Stimulated activated CD4-positive, alpha-beta T cell treated with anti-CD3 and anti-CD28 coated beads, TNF-alpha, amount 100 ng/mL, for 48 hours (primary cell): ENCODE measurements at places on chromosomes 5 and 9.

- DNase-seq = no peak
Observed at GRCh38 chr5:10987276-10987924, 226.4 kb upstream of the DAP start.

- DNase-seq = no peak
Observed at GRCh38 chr5:136200130-136200529, 7.2 kb upstream of the SMIM32 start.

DNA sequence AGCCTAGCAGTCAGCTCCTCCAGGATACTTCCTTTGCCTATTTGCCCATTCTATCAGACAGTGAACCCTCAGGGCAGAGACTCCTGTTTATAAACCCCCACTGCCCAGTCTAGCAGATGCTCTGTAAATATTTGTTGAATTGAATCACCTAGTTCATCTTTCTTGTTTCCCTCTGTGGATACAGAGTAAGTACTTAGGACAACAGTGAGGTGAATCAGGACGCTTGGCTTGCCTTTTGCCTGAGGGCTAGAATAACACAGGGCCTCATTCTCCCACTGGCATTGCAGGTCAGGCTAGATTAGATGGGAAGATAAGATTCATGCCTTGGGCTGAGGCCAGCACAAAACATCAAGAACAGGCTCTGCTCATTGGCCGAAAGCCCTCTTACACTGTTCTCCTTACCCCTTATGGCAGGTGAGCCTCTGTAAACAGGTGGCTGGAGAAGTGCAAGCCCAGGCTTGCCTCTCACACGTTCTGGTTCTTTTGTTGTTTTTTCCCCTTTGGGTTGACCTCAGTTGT, 22.2 kb downstream of the TNFSF8 start:
- no peak for DNase-seq

- no peak for DNase-seq
Observed at GRCh38 chr5:150345716-150346115, 11.8 kb upstream of the TCOF1 start.

- no peak for DNase-seq
Observed at GRCh38 chr9:123654994-123655637, 274.8 kb downstream of the DENND1A start.

GRCh38 chr5:174400461-174400860, 323.9 kb upstream of the MSX2 start:
- no peak for DNase-seq

DNA sequence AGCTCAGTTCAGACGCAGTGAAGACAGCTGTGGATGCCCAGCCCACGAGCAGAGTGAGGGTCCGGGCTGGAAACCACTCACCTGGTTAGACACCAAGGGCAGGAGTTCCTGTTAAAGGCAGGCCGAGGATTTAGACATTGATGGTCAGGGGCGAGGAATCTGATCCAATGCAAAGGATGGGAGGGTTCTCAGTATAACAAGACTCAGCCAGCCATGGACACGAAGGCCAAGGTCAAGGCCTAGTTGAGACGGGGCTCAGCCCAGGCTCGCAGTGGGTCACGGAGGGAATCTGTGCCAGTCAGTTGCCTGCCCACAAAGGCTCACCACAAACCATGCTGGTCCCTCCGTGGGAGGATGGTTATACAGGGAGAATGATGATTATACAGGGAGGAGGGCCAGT, 63.3 kb upstream of the FCN1 start:
- DNase-seq = no peak

DNA sequence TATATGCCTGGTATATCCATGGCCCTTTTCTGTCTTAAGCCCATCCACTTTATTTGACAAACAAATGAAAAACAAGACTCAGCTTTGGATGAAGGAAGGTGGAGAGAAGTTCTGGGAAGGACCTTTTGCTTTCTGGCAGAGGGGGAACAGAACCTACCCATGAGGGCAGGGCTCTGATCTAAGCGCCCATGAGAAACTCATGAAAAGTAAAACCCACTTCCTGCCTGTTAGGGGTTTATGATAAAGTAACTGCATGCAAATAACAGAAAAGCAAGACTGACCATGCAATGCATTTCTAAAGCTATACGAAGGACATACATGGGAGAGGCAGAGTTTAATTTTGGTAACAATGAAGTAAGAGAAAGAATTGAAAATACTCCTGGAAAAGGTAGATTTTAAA, 181.9 kb upstream of the ADRA1B start:
- no peak for DNase-seq

DNA sequence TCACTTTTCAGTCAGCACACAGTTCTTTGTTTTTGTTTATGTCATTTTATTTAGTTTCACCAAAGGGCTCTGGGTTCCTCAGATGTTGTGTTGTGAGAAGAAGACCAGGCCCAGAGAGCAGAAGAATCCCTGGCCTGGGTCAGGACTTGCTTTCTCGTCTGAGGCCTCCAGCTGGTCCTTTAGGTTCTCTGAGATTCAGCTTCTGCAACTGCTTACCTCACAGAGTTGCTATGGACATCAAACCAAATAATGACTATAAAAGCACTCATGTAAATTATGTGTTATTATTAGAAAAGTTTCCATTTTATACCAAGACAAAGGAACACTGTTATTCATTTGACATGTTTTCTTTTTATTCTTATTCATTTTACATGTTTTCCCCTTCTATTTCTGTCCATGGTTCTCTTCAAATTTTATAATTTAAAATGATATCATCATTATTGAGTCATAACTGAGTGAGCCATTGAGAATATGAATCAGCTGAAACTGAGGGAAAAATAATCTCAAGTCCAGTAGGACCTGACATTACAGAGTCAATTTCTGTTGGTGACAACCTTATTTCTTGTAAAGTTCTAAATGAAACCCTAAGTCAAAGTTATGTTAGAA, 44.0 kb upstream of the GLRX start:
- DNase-seq = no peak

GRCh38 chr5:73288803-73289720, 116.1 kb downstream of the TMEM174 start:
- DNase-seq = no peak

DNA sequence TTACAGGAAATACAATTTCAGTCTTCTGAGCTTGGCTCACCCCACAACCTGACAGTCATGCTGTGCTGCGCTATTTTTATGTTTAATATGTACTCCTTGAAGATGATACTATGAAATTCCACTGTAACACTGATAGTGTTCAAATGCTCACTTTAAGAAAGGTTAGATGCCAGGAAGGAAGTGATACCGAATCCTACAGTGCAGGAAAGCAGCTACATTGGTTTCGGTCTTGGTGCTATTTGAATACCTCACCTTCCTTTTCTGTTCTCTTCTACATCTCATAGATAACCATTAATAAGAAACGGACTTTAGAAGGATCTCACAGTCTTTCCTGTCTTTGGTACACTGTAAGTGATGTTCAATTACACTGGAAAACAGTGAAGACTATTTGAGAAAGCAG, 117.6 kb downstream of the SEMA5A start:
- DNase-seq = no peak

- no peak for DNase-seq
Observed at GRCh38 chr9:69179037-69179436, 5.0 kb downstream of the TJP2 start.

DNA sequence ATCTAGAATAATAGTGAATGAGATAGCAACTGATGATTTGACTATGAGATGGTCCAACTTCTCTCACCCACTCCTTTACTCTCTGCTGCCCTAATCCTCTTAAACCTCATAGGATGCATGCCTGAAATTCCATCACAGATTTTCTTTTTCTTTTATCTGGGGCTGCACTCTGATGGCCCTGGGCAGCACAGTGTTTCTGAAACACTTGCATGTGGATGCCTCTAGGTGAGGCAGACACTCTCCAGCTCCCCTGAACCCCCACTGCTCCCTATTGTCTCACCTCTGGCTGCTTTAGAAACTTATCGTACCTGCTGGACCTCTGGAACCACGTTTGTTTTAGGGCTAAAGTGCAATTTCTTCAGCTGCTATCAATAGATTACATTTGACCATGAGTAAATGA, 67.5 kb downstream of the HTR4 start:
- DNase-seq = no peak

DNA sequence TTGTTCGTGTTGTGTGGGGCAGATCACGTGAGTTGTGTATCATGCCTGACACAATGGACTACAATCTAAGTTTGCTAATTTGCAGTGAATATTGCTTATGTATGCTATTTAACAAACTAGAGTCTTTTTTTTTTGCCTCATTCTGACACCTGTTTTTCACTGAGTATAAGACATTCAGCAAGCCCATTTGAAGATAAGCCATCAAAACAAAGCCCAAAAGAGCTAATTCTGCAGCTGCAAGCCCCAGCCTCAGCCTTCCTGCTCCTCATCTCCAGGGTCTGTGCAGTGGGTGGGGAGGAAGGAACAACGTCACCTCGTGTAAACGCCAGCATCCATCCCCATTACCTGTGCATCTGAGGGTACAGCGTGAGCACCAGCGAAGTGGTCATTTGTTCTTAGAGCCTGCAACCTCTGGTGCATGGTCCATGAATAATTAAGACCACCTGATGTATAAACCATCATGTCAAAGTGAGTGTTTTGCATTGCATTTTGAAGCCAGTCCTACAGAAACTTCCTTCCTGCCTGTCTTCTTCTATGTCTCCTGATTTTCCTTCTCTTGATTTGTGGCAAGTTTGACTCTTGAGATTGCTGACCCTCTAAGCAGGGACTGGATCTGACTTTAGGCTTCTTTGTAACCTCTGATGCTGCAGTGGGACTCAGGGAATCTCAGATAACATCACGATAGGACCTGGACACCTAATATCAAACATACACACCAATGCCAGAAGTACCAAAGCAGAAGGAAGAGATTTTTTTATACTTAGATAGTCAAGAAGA, 73.2 kb downstream of the FGF1 start:
- DNase-seq = no peak

DNA sequence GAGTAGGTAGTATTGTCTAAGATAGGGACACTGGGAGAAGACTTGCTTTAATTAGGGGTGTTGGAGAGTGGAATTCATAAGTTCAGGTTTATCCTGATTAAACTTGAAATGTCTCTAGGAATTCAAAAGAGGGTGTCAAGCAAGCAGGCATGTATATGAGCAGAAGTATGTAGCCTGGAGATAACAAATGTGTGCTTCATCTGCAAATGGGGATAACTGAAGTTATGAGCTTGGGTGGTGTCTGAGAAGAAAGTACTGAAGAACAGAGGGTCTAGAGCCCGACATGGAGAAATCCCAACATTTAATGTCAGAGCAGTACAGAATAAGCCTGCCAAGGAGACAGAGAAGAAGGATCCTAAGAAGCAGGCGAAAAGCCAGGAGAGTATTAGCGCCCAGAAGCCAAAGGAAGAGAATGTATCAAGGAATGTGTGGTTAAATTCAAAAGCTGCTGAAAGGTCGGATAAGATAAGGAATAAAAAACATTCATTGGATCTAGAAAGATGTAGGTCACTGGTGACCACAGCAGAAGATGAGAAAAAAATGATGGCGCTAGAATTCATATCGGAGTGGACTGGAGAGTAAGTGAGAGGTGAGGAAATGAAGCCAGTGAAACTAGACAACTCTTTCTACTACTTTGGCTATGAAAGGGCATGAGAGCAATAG, 401.5 kb upstream of the PIK3R1 start:
- no peak for DNase-seq

GRCh38 chr5:170440771-170441392, 51.7 kb upstream of the KCNMB1 start:
- DNase-seq = no peak

GRCh38 chr5:124581738-124582560, 164.5 kb downstream of the ZNF608 start:
- no peak for DNase-seq

- no peak for DNase-seq
Observed at GRCh38 chr9:111148052-111149017, 110.1 kb upstream of the LPAR1 start.

DNA sequence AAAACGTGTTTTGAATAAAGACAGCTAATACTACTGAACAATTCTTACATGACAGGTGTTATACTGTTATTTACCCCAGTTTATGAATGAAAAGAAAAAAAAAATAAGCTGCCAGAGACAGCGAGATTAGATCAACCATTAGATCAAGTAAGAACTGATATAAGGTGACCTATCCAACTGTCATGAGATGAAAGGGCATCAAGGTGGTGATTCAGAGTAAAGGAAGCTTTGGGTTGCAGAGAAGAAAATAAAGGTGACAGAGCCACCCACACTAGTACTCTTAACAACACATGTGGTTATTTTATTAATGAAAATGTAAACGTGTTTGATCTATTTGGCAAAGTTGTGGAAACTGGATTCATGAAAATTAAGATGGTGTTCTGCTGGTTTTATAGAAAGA, 435.2 kb downstream of the GABRG2 start:
- no peak for DNase-seq

DNA sequence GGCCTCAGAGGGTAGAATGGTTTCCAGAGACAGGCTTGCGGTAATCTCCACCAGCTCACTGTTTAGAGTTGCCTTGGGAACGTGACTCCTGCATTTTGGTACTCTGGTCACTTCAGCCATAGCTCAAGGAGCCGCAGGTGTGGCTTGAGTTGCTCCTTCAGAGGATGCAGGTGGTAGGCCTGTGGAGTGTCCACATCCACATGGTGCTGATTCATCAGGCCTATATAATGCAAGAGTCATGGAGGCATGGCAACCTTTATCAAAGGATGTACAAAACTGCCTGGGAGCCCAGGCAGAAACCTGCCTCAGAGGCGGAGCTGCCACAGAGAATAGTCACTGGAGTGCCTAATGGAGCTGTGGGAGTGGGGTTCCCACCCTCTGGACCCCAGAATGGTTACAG, 114.2 kb downstream of the ANXA1 start:
- no peak for DNase-seq

DNA sequence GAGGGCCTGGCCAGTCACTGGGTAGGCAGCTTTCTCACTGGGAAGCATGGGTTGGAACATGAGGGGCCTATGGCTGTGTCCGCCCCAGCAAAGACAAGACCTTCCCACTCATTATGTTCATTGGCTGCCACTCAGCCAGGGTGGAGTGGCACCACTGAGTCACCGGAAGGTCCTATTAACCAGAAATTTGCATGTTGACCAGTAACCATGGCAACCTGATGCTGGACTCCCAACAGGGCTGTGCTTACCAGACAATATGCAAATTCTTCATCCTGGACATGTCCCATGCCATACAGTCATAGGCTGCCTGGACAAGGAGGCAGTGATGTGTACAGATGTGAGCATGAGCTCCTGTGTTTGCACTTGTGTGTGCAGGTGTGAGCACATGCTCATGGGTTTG, 66.7 kb downstream of the PSD2 start:
- DNase-seq = no peak

DNA sequence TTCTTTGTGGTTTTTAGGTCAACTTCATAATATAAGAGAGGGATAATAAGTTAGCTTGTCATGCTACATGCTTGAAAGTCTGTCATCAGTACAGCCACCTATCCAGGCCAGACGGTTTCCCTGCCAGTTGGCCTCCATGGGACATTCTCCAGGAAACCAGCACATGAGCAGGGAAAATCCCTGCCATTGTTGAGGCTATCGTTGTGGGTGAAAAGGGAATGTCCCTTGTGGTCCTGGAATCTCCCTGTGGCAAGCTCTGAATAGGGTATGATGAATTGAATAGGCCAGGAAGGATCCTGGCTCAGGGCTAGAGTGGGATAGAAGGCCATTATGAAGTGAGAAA, 12.3 kb downstream of the F2RL1 start:
- no peak for DNase-seq

- no peak for DNase-seq
Observed at GRCh38 chr5:43231977-43232376, 40.0 kb downstream of the NIM1K start.
